ENCODE measurements at places on chromosomes 6 and 20.

DNA sequence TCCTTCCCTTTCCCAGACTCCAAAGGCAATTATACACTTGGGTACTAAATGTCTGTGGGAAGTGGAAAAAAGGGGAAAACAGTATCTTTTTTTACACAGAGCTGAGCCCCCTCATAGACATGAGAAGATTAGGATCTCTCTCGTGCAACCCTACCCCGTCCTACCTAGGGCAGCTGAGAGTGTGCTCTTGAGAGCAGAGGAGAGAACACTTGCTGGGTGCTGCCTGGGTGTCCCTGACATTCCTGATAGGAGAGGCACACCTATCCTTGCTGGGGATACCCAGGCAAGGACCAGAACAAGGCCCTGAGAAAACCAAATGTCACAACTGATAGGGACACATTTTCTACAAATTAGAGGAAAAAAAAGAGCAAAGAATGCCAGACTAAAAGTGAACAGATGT lies 81.2 kb downstream of the PREP start:
- DNase-seq: no peak

DNA sequence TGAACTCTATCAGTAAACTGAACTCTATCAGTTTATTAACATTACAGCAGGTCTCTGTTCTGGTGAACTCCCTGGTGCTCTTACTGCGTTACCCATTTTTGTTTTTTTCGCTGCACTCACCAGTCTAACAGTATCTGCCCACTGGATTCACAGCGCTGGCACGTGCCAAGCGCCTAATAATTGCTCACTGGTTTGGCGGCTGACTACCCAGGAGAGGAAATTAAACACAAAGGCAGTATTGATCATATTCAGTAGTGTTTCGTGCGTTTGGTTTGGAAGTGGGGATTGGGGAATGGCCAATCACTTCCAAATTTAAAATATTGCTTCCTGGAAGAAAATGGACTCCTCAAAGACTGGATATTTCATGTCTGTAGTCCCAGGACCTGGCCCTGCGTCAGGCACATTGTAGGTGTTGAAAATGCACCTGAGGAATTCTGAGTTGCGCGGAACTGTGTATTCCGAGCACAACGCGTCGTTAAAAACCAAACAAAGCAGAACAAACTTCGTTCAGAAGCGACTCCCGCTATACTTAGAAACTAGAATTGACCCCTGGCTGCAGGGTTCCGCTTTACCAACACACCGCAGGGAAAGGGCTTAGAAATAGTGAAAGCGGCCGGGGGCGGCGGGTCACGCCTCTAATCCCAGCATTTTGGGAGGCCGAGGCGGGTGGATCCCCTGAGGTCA lies 1.1 kb upstream of the RPS12 start:
- peak; percentile 32 for DNase-seq

GRCh38 chr20:47243532-47244305 lies 112.8 kb downstream of the ZMYND8 start:
- no peak for DNase-seq

DNA sequence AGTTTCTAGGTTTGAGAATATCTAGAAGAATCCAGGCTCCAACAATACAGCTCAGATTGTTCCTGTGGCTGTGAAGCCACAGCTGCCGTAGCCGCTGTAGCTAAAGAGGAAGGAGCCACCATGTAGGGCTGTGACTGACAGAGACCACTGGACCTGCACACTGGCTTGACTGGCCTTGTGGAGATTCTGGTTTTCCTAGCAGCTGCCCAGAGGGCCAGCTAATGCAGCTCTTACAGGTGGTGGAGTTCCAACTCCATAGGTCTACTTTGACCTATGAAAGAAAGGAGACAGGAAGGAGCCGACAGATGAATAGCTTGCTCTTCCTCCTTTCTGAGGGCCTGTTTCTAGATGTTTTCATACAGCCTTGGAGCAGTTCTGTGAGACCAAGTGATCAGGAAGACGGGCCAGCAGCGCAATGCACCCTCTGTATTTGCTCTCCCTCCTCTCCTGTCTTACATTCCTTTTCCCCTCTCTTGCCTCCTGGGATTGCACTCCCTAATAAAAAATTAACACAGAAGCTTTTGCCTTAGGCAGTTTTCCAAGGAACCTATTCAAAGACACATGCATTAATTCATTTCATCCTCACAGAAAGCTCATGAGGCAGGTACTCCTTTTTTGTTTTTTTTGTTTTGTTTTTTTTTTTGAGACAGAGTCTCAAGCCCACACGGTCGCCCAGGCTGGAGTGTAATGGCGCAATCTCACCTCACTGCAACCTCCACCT lies 51.8 kb upstream of the MYB start:
- no peak for DNase-seq

DNA sequence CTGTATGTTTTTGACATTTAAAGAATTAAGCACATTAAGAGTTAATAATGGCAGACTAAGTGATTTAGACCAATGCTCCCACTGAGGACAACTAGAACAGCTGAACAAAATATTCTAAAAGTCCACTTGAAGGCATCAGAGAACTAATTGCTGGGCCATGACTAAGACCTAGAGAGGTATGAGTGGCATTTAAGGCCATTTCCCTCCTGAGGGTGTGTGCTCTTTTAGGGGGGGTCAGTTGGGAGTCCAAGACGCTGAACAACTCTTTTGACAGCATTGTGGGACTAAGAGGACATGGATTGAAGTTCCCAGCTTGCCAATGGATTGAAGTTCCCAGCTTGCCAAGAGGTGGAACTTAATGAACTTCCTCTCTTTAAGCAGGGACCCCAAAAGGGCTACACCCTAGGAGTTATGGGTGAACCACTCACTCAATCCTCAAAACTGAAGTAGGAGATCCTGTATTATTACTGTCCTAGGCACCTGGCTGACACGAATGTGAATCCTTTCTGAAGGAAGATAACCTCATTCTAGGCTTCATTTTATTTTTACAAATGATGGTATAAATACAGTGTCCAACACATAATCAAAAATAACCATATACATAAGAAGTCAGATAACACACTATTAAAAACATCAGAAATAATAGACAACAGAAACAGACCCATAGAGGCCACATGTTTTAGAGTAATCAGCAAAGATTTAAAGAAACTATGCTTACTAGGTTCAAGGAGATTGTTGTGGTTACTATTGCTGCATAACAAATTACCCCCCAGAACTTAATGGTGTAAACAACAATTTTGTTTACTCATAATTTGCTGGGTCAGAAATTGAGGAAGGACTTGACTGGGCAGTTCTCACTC lies 175.1 kb downstream of the VEGFA start:
- DNase-seq: no peak
